Activated CD8-positive, alpha-beta memory T cell treated with anti-CD3 and anti-CD28 coated beads, Interleukin-2, amount 10 ng/mL, durations not matched to agents 7 days and 5 days (primary cell): ENCODE measurements at places on chromosomes 16 and 17. TPM values are rescaled to one million over a fixed set of nuclear protein-coding genes. Genes with fewer than 3 reads are reported as not detected.

- peak overlapping the region; percentile 97 for H3K27ac ChIP-seq
- H3K4me3 ChIP-seq = peak overlapping the region; percentile 98
- H3K4me1 ChIP-seq = peaks cover 69% of the 10 kb centered on the region
These were observed 471 bp upstream of the PRKAR1A start for GRCh38 chr17:68511671-68512246.

NLRC5 gene
- total RNA-seq = 287 TPM

KRTAP2-3 gene
- total RNA-seq = not detected

DNA sequence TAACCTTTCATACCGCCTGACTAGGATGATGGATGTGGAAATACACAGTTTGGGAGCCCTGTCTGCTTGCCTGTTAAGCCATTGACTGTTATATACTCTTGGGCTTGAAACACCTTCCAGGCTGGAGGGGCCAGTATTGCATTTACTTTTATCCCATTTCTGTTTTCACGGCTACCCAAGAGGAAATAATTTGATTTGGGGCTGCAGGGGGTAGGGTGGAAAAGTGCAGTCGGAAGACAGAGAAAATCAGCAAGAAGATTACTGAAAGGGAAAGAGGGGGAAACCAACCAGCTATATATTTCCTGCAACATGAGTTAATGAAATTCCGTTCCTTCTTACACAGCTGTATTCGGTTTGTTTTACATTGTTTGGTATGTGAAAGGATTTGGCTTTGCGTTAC lies 202.5 kb downstream of the CDH13 start:
- H3K4me1 ChIP-seq = no peaks in the 10 kb centered on the region
- H3K4me3 ChIP-seq = no peak overlapping the region
- H3K27me3 ChIP-seq = no peaks in the 10 kb centered on the region
- no peak overlapping the region for H3K27ac ChIP-seq
- DNase-seq = no peak

ORC6 gene
- total RNA-seq = 59.0 TPM

GRCh38 chr17:44581868-44582267 lies 24.6 kb downstream of the FZD2 start:
- H3K27me3 ChIP-seq = peaks cover 32% of the 10 kb centered on the region
- no peaks in the 10 kb centered on the region for H3K4me1 ChIP-seq
- no peak overlapping the region for H3K4me3 ChIP-seq
- no peaks in the 10 kb centered on the region for H3K36me3 ChIP-seq
- DNase-seq = no peak

HSF4 gene
- total RNA-seq = 15.0 TPM

GRCh38 chr16:69495821-69496220 lies 69.9 kb upstream of the NFAT5 start:
- no peak overlapping the region for H3K4me3 ChIP-seq
- no peak for DNase-seq
- no peaks in the 10 kb centered on the region for H3K4me1 ChIP-seq
- no peaks in the 10 kb centered on the region for H3K36me3 ChIP-seq
- H3K27ac ChIP-seq = no peak overlapping the region

- peaks cover 2% of the 10 kb centered on the region for H3K27me3 ChIP-seq
- no peaks in the 10 kb centered on the region for H3K4me1 ChIP-seq
- H3K4me3 ChIP-seq = no peak overlapping the region
- no peak overlapping the region for H3K27ac ChIP-seq
- no peaks in the 10 kb centered on the region for H3K36me3 ChIP-seq
These were observed 121.7 kb upstream of the SDK2 start for GRCh38 chr17:73765824-73766563.

SPAG7 gene
- 60.5 TPM for total RNA-seq

- DNase-seq = no peak
- no peak overlapping the region for H3K27ac ChIP-seq
- peaks cover 45% of the 10 kb centered on the region for H3K36me3 ChIP-seq
- no peak overlapping the region for H3K4me3 ChIP-seq
- peaks cover 7% of the 10 kb centered on the region for H3K4me1 ChIP-seq
These were observed 14.3 kb upstream of the TMED6 start for GRCh38 chr16:69365901-69366300.

GRCh38 chr17:7881276-7882054 lies 7.1 kb upstream of the CHD3 start:
- H3K27me3 ChIP-seq = no peaks in the 10 kb centered on the region
- no peak overlapping the region for H3K4me3 ChIP-seq
- peaks cover 4% of the 10 kb centered on the region for H3K36me3 ChIP-seq

- peaks cover 37% of the 10 kb centered on the region for H3K36me3 ChIP-seq
- peaks cover 34% of the 10 kb centered on the region for H3K4me1 ChIP-seq
- H3K4me3 ChIP-seq = no peak overlapping the region
These were observed 5.6 kb downstream of the POLG2 start for GRCh38 chr17:64491034-64491860.

GRCh38 chr16:11640987-11641817 lies 27.1 kb upstream of the SNN start:
- H3K27ac ChIP-seq = no peak overlapping the region
- H3K4me1 ChIP-seq = peaks cover 2% of the 10 kb centered on the region
- no peak for DNase-seq
- H3K36me3 ChIP-seq = no peaks in the 10 kb centered on the region

FOXL1 gene
- total RNA-seq = not detected

CSH1 gene
- total RNA-seq = not detected

GRCh38 chr16:75861311-75862097 lies 135.2 kb upstream of the CPHXL start:
- H3K27ac ChIP-seq = no peak overlapping the region
- H3K4me1 ChIP-seq = no peaks in the 10 kb centered on the region
- H3K4me3 ChIP-seq = no peak overlapping the region
- no peaks in the 10 kb centered on the region for H3K27me3 ChIP-seq

DPEP1 gene
- not detected for total RNA-seq

DNA sequence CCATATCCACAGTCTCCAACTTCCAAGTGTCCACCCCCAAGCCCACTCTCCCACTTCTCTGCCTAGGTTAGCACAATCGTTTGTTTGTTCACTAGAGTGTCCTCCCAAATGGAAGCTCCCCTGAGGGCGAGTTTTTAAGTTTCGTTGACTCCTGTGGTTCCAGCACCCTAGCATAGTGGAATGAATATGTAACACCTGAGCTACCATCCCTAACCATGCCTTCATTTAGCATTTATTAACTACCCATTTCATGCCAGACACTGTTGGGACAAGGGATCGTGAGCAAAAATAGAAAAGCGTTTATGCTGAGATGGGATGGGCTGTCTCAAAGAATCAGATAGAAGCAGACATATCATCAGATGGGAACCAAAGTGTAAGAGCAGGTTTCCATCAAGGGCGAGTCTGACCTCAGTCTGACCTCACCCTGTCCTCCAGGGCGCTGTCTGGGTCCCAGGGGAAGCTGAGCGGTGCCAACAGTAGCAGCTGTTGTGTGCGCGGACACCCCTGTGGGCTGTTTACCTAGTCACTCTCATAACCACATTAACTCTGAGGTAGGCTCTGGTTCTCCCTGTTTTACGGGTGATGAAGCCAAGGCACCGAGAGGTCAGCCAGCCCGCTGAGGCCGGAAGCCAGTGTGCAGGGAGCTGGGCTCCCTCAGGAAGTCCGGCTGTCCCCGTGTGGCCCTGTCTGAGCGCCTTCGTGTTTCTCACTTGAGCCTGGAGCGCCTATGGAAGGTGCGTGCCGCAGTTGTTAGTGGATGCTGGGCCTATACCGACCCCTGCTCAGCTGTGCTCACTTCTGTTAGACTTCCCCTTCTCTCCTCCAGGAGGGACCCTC lies 6.2 kb downstream of the CNP start:
- DNase-seq = no peak
- H3K36me3 ChIP-seq = peaks cover 49% of the 10 kb centered on the region
- H3K27ac ChIP-seq = no peak overlapping the region
- H3K27me3 ChIP-seq = no peaks in the 10 kb centered on the region

DNA sequence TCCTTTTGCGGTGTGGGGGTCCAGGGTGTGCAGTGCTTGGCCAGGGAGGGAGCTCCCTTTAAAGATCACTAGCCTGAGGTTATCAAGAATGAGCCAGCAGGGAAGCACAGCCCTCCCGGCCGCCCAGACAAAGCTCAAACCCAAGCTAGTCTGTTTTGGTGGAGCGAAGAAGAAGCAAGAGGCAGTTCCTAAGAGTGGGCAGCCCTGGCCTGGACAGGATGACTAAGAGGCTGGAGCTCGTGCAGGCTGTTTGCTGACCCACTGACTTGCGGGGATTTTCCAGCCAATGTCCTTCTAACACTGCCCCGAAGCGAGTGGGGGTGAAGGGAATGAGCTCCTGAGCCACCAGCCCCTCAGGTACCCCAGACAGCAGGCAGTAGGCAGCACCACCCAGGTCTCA lies 134.4 kb downstream of the COPRS start:
- no peak for DNase-seq
- H3K4me1 ChIP-seq = no peaks in the 10 kb centered on the region
- H3K27ac ChIP-seq = no peak overlapping the region
- H3K36me3 ChIP-seq = no peaks in the 10 kb centered on the region
- no peak overlapping the region for H3K4me3 ChIP-seq
- no peaks in the 10 kb centered on the region for H3K27me3 ChIP-seq

HOXB8 gene
- 1.4 TPM for total RNA-seq

DNA sequence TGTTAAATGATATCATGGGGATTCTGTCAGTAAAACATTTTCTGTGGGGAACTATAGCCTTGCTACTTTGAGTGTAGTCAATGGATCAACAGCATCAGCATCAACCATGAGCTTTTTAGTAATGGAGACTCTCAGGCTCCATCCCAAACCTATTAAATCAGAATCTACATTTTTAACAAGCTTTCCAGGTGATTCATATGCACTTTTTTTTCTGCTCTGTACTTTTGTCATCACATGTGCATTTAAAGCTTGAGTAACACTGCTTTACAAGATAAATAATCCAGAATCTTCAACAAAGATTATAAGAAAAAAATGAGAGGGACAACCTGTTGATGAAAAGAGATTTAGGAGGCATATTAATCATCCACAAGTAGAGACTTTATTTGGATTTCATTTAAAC lies 23.5 kb downstream of the NUP93 start:
- no peaks in the 10 kb centered on the region for H3K27me3 ChIP-seq
- peaks cover 19% of the 10 kb centered on the region for H3K4me1 ChIP-seq
- DNase-seq = no peak
- no peak overlapping the region for H3K4me3 ChIP-seq
- peaks cover 64% of the 10 kb centered on the region for H3K36me3 ChIP-seq

DNA sequence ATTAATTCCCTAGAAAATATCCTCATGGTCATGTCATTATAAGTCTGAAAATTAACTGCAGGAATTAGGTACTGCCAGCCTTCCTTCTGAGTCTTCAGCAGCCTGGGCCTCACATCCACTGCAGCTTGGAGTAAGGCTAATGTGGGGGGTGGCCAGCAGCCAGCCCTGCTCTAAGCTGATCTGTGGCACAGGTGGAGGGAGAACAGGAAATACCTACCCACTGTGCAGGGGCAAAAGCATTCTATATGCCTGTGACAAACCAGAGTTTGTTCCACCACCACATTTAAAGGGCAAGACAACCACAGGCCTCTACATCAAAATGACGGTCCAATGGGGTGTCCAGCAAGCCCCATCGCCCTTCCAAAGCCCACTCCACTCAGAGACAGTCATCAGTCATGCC lies 9.4 kb downstream of the NPRL3 start:
- H3K36me3 ChIP-seq = peaks cover 2% of the 10 kb centered on the region
- H3K27ac ChIP-seq = no peak overlapping the region
- no peak for DNase-seq
- H3K4me1 ChIP-seq = peaks cover 34% of the 10 kb centered on the region
- no peak overlapping the region for H3K4me3 ChIP-seq

GRCh38 chr17:62809656-62810055 lies 1.5 kb upstream of the MARCHF10 start:
- no peak for DNase-seq
- H3K27ac ChIP-seq = no peak overlapping the region
- no peaks in the 10 kb centered on the region for H3K36me3 ChIP-seq

GRCh38 chr16:88495268-88495772 lies 42.2 kb downstream of the ZFPM1 start:
- no peak for DNase-seq
- no peaks in the 10 kb centered on the region for H3K36me3 ChIP-seq
- no peak overlapping the region for H3K27ac ChIP-seq
- H3K27me3 ChIP-seq = no peaks in the 10 kb centered on the region
- no peak overlapping the region for H3K4me3 ChIP-seq
- H3K4me1 ChIP-seq = no peaks in the 10 kb centered on the region

GRCh38 chr17:14664511-14664910 lies 363.6 kb downstream of the HS3ST3B1 start:
- H3K36me3 ChIP-seq = no peaks in the 10 kb centered on the region
- H3K4me3 ChIP-seq = no peak overlapping the region
- DNase-seq = no peak
- H3K27ac ChIP-seq = no peak overlapping the region
- no peaks in the 10 kb centered on the region for H3K4me1 ChIP-seq

SOCS1 gene
- 200 TPM for total RNA-seq

GPR139 gene
- not detected for total RNA-seq

DNA sequence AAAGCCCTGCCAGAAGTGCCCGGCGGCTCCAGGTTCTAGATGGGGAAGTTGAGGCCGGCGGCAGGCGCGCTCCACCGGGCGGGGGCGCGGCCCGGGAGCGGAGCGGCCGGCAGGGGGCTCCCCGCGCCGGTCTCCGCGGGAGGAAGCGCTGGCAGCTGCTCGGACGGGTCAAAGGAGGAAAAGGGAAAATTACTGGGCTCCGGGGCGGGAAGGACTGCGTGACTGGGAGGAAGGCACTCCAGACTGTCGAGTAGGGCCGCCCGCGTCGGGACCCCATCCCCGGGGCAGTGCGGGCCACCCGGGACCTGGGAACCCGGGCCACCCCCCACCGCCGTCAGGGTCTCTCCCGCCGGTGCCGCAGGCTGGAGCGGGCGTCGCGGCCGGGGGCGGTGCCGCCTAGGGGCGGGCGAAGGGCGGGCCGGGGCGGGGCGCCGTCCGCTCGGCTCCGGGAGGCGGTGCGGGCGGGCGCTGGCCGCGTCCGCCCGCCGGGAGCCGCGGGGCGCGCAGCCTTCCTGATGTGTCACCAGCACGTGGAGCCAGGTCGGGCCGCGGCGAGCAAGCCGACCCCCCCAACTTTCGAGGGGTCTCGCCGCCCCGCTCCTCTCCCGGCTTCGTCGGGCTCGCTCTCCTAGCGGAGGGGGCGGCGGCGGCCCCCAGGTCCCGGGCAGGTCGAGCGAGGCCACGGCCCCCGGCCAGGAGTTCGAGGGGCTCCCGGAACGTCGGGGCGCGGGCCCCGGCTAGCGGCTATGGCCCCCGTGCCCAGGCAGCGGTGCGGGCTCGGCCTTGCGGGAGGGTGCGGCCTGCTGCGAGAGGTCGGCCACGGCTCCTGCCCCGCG lies 167.5 kb downstream of the RAB11FIP4 start:
- peaks cover 38% of the 10 kb centered on the region for H3K27me3 ChIP-seq
- peak overlapping the region; percentile 57 for H3K4me3 ChIP-seq
- H3K36me3 ChIP-seq = no peaks in the 10 kb centered on the region
- peak; percentile 58 for DNase-seq
- peaks cover 14% of the 10 kb centered on the region for H3K4me1 ChIP-seq

- peaks cover 20% of the 10 kb centered on the region for H3K36me3 ChIP-seq
- no peak overlapping the region for H3K4me3 ChIP-seq
- H3K27me3 ChIP-seq = no peaks in the 10 kb centered on the region
- no peak overlapping the region for H3K27ac ChIP-seq
- no peak for DNase-seq
- H3K4me1 ChIP-seq = peaks cover 19% of the 10 kb centered on the region
These were observed 17.6 kb downstream of the ZSWIM7 start for GRCh38 chr17:15981646-15982580.
